GF-D8 (cell line): ENCODE measurements at places on chromosomes 12 and 14.

- DNase-seq = no peak
Measured at GRCh38 chr12:49672301-49673217, 34.6 kb downstream of the FMNL3 start.

DNA sequence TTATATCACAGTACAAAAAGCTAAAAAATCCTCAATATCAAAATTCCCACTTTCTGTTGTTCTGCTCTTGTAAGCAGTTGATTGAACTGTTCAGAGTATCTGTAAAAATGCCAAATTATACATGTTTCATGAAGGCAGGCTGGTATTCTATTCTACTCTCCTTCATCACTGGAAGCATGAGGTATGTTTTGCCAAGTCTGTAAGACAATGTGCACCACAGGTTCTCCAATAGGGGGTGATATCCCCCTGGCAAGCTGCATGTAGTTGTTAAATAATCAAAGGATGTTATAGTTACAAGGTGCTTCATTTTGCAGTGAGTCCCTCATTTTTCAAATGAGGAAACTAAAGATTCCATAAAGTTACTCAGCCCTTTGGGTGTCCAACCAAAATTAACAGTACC is 15.1 kb upstream of the NEK9 start:
- DNase-seq = no peak

GRCh38 chr12:24565300-24565699 is 383.6 kb downstream of the BCAT1 start:
- no peak for DNase-seq

DNA sequence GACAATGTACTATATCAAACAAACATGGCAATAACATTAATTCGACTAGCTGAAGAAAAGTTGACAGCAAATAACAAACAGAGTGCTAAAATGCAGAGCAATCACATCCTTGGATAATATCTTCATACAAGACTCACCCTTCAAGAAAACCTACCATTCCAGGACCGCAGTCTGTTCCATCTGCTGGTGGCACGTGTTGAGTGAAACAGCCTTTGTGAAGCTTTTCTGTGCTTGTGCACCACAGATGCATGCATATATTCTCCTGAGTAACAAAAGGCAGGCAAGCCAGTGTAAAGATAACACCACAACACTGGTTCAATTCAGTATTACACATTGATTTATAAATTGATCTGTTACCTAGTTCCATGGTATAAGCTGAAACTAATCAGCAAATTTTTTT is 89.3 kb downstream of the ADAMTS20 start:
- DNase-seq = no peak

- no peak for DNase-seq
Measured at GRCh38 chr12:86777325-86777724, 521.1 kb upstream of the MGAT4C start.

DNA sequence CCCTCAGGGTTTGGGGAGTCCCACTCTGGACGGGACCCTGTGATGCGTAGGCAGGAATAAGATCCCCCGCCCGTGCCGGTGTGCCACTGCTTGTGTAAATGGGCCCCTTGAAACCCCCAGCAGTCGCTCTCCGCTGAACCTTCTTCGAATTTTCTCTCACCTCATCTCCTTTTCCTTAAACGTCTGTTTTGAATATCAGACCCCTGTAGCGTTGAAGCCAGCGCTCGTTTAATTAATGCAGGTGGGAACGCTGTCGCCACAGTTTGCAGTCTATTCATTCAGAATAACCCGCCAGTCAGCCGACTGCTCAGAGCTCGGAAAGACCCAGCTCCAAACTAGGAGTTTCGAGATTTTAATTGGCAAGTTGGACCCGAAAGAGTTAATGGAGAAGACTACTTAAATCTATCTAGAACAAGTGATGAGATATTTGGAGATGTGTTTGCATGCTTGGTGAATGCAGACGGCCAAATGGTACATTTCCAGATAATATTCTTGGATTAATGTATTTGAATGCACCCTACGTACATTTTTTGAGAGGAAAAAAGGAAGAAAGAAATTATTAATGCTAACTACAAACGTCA is 739 bp upstream of the PPP2R5E start:
- DNase-seq = no peak

DNA sequence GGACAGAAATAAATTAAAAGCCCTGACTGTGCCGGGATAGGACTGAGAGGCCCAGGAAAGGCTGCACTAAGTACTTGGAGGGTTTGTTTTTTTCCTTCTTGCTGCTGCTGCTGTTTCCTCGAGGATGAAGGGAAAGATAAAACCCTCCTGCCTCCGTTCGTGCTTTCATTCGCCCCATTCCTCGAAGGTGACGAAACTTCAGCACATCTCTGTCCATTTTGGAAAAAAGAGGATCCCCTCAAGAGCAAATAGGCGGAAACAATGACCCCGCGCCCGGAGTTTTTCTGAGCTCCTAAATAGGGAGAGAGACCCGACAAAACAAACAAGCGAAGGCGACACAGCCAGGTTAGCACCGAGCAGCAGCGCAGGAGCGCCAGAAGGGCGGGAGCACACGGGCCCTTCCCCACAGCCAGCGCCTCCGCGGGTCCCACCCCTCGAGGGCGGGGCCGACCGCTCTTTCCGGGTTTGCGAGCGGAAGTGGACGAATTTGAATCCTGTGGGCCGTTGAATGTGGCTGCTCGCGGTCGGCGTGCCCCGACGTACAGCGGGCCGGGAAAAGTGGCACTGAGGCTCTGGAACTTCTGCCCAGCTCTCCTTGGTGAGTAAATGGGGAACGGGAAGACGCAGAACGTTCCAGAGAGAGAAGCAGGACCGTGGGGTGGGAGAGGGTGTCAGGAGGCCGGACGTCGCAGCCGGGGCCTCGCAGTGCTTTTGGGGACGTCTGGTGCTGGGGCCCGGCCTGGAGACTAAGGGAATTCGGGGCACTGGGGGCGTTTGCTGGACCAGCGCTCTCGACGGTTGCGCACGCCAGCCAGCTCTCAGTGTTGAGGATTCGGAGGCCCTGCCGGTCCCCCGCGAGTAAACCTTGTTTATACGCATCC is at the start of gene G2E3:
TSS of gene G2E3 (plus strand) at position 484 of the 881 bp plus-strand sequence. CDS start 21,922 bp downstream, outside the sequence.
- DNase-seq = peak; percentile 63

GRCh38 chr14:74262076-74262475 is 22.8 kb downstream of the VSX2 start:
- DNase-seq = no peak

DNA sequence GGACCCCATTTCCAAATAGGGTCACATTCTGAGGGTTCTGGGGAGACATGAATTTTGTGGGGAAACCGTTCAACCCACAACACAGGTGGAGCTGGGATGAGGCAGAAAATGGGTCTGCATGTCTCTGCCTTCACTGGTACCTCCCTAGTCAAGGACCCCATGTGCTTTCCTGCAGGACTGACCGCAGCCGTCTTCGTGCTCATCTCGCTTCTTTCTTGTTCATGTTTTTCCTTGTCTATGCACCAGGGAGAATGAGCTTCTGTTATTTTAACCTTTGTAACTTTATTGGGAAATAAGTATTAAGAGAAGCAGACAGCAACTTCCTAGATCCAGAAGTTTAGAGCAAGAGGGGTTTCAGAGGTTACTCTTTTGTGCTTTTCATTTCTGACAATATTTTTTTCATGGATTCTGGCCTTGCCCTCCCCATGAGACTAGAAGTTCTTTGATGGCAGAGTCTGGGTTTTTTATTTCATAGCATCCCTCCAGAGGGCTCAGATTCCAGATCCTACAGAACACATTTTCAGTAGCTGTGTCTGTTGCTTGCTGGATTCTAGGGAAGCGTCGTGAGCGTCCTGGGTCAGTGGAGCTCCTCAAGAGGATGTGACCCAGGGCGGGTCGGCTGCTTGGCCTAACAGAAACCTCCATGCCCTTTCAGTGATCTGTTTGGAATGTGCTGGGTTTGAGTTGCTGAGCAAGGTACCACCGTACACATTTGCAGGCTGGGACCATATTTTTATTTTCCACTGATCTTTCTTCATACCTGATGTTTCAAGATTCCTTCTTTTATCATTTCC is 104.2 kb downstream of the ADGRD1 start:
- no peak for DNase-seq

GRCh38 chr14:94370524-94370910 is 17.9 kb downstream of the SERPINA1 start:
- no peak for DNase-seq

DNA sequence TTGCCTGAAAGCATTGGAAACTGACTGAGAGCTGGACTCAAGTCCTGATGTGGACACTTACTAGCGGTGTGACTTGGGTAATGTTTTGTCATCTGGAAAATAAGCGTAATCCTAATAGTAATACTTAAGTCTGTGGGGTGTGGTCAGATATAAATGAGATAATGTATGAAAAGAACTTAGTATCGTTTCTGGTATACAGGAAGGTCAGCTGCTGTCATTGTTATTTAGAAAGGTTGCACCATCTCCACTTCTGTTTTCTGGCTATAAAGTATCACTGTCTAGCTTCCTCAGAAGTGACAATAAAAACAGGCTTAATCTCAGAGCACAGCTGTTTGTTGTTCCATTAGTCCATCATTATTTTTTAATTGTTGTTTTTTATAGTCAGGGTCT is 34.1 kb upstream of the TUBA1C start:
- DNase-seq = peak; percentile 72

- DNase-seq = no peak
Measured at GRCh38 chr12:91052026-91052425, 5.8 kb downstream of the KERA start.
